Suprapubic skin (tissue), 4 donors: ENCODE measurements at places on chromosomes 1 and 21.

DNA sequence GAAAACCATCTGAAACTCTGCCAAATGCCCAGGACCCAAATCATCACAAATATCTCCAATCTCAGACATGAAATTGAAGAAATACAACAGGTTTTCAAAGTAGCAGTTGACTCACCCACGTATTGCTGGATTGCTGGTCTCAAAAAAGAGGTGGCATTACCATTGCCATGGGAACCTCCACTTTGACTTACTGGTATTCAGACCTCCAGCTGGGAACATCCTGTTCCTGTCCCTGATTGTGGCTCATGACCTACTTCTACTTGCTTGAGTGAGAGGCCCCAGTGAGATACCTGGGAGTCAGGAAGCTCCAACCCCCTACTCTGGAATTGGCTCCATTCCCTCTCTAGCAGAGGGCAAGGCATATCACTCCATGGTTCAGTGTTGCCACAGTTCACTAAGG, 64.6 kb downstream of the NMNAT2 start:
- no peak for DNase-seq

- DNase-seq, result no peak
These were observed 25.3 kb downstream of the PTP4A2 start for GRCh38 chr1:31912839-31913239.

DNA sequence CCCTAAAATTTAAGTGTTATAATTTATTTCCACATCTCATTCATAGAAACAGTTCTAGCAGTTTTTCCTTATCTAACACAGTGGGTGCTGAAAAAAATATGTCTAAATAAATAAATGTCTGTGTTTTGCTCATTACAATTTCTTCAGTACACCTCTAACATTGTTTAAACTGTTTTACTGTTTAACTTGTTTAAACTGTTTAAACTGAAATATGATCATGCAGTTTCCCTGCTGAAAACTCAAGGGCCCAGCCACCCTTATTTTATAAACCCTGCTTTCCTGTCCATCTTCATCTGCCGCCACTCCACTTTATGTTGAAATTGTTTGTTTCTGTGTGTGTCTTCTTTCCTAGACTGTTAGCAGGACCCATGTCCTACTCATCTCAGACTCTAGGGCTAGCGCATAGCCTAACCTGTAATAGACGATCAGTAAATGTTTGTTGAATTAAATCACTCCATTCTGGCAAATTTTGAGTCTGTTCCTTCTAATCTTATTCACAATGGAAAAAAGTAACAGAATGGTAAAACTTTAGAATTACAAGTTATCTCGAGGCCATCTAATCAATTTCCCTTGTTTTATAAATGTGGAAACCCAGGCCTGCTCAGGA, 9.4 kb upstream of the PIK3C2B start:
- no peak for DNase-seq

- no peak for DNase-seq
These were observed 102.3 kb downstream of the RPE65 start for GRCh38 chr1:68347415-68347814.

DNA sequence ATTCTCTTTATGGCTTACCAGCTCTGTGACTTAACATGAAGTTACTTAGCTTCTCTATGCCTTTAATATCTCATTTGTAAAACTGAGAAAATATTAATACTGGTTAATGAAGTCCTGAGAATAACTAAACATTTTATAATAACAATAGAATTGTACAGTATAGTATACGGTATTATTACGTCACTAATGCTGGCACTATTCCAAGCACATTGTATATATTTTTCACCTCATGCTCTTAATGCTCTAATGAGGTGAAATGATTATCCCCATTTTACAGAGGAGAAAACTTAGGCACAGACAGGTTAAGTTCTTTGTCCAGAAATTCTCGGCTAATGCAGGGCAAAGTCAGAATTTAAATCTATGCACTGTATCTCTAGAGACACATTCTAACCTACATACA, 856 bp downstream of the OR6K3 start:
- no peak for DNase-seq
